A549 treated with CORT108297 at 1 μM for 4 hours (cell line): ENCODE measurements at places on chromosomes 3 and 15. TPM values are rescaled to one million over a fixed set of nuclear protein-coding genes. Genes with fewer than 3 reads are reported as not detected.

Gene PPP1R14D
- 0.10 to 0.28 TPM in 2 of 5 replicates, not detected in the others for total RNA-seq

Gene IGSF10
- 0.35 to 0.78 TPM (median 0.53 TPM) in 5 replicates for total RNA-seq

Gene RTP1
- not detected in 5 replicates for total RNA-seq

Gene DMXL2
- total RNA-seq: 19.4 to 21.8 TPM (median 20.6 TPM) in 5 replicates

Gene UACA
- 41.1 to 56.5 TPM (median 50.0 TPM) in 5 replicates for total RNA-seq

Gene CYP8B1
- total RNA-seq: not detected in 5 replicates

Gene GOLGA6B
- total RNA-seq: 0.05 TPM in 1 of 5 replicates, not detected in the others

Gene GOLGA8T
- 0.90 to 1.8 TPM (median 1.7 TPM) in 5 replicates for total RNA-seq

Gene FRMD5
- 2.7 to 3.7 TPM (median 3.2 TPM) in 5 replicates for total RNA-seq

Gene TMCO5A
- total RNA-seq: not detected in 5 replicates

Gene KLHL25
- total RNA-seq: 6.3 to 8.8 TPM (median 8.0 TPM) in 5 replicates

Gene FAM43A
- total RNA-seq: 3.8 to 9.7 TPM (median 8.6 TPM) in 5 replicates

Gene FGF12
- total RNA-seq: 0.51 to 0.69 TPM (median 0.60 TPM) in 5 replicates

Gene SKOR1
- 0.02 to 0.05 TPM (median 0.04 TPM) in 4 of 5 replicates, not detected in the other for total RNA-seq

Gene HTD2
- 6.1 to 7.8 TPM (median 6.8 TPM) in 5 replicates for total RNA-seq

Gene MDFIC2
- total RNA-seq: not detected in 5 replicates

Gene COL6A5
- not detected in 5 replicates for total RNA-seq

Gene VEPH1
- 0.13 to 0.18 TPM (median 0.16 TPM) in 4 of 5 replicates, not detected in the other for total RNA-seq

Gene ARHGEF26
- 5.6 to 6.7 TPM (median 6.1 TPM) in 5 replicates for total RNA-seq

Gene LAMB2
- total RNA-seq: 80.0 to 111 TPM (median 107 TPM) in 5 replicates

Gene NMB
- 15.7 to 26.4 TPM (median 24.2 TPM) in 5 replicates for total RNA-seq

Gene GPR149
- total RNA-seq: not detected in 5 replicates

Gene SLC9C1
- total RNA-seq: not detected in 5 replicates

Gene PLA2G4D
- 0.03 TPM in 1 of 5 replicates, not detected in the others for total RNA-seq

Gene NAALADL2
- 0.14 to 0.42 TPM (median 0.20 TPM) in 4 of 5 replicates, not detected in the other for total RNA-seq

Gene LYZL4
- total RNA-seq: not detected in 5 replicates

Gene ERICH6
- 0.18 TPM in 1 of 5 replicates, not detected in the others for total RNA-seq

Gene CADPS
- total RNA-seq: not detected in 5 replicates

Gene LRRFIP2
- 50.1 to 63.3 TPM (median 51.2 TPM) in 5 replicates for total RNA-seq

Gene TMEM202
- total RNA-seq: not detected in 5 replicates

Gene UNC13C
- not detected in 5 replicates for total RNA-seq

Gene FBXO40
- not detected in 5 replicates for total RNA-seq

Gene GOLGA8S
- 0.13 to 0.18 TPM (median 0.16 TPM) in 5 replicates for total RNA-seq

Gene ABHD17C
- total RNA-seq: 35.6 to 42.2 TPM (median 39.1 TPM) in 5 replicates

Gene TCAIM
- 6.8 to 10.2 TPM (median 7.8 TPM) in 5 replicates for total RNA-seq
